ENCODE measurements at places on chromosomes 6 and 20.

- no peak for DNase-seq
These were observed 140.3 kb downstream of the DLL1 start for GRCh38 chr6:170150590-170150945.

DNA sequence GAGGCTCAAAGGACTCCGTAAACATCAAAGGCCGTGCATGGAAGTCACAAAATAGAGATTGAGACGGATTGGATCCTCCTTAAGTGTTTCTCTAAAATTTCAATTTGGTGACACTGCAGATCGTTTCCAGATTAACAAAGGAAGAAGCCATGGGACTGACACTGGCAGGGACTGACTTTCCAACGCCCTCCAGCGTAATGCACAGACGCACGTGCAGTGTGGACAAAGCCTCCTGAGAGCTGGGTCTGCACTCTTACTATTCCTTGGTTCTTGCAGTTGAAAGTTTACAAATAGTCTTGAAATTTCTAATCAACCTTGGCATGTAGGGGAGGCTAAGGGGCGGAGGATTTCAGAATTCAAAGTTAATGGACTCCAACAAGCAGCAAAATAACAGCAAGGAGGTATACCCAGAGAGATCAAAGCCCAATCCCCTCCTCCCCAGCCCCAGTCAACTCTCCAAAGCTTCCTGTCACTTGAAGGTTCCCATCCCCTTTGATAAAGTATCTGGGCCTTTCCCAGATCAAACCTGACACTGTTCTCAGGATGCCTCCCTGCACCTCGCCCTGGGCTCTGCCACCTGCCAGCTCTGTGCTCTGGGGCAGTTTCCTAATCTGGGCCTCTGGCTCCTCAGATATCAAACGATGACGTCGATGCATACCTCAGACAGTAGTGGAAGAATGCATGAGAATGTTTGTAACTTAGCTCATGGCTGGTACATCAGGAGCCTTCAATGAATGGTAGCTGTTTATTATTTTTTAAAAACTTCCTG is 106.5 kb upstream of the TRAF3IP2 start:
- no peak for DNase-seq

DNA sequence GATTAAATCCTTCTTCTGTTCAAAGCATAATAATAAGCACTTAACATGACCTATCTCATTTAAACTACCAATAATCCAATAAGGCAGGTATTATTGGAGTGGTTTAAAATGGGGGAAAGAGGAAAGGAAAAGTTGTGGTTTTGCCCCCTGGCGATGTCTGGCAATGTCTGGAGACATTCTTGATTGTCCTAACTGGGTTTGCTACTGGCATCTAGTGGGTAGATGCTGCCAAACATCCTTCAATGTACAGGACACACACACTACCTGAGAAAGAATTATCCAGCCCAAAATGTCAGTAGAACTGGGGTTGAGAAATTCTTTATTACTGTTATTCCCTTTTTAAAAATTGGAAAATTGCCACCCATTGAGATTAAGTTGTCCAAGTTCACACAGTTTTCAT is 25.2 kb upstream of the SRSF6 start:
- no peak for DNase-seq

DNA sequence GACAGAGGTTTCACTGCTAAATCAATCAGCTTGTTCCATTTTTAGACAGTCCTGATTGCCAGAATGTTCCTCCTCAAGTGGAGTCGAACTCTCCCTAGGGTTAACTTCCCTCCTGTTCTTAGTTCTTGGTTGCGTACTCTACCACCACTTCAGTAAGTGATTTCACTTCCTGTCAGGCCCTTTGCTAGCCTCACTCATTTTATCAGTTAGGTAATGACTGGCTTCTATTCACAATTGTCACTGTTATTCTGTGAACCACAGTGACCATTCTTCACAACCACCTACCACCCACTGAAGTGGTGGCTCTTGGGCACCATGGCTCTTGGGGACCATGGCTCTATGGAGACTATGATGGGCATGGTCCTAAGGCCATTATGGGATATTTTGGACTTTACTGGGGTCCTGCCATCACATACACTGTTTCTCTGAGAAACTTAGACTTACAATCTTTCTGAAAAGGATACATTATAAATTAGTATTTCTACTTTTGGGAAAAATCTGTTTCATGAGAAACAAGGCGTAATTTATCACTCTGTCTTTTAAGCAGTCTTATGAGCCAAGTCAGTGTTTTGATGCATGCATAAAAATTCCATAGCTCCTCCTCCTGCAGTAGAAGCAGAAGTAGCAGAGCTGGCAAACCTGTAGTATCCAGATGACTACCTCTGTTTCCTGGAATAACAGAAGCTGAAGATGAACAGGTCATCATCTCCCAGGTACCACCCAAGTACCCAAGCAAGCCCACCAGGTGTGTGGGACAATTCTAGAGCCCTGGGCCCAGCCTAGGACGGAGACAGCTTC is 66.3 kb downstream of the ATXN1 start:
- no peak for DNase-seq

DNA sequence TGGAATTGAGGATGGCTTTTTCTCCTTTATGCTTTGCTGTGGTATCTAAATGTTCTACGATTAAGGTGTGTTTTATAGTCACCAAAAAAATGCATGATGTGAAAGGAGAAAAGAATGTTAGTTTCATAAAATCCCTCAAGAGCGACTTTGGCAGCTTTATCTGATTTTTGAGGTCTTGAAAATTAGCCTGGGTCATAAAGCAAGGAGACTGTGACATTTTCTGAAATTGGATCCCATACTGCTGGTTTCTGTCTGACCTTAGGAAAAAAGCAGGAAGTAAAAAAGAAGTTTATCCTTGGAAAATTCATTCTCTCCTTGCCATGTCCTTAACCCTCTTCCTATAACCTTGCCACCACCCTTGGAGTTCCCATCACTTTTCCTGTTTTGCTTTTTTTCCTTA is 525.3 kb downstream of the CD83 start:
- DNase-seq: no peak

- DNase-seq: no peak
These were observed 99.2 kb downstream of the JPH2 start for GRCh38 chr20:44087857-44088120.

GRCh38 chr6:152811785-152812184 is 61.2 kb downstream of the VIP start:
- DNase-seq: no peak

GRCh38 chr6:150640556-150641209 is 41.0 kb downstream of the PLEKHG1 start:
- no peak for DNase-seq

GRCh38 chr20:61704661-61705060 is 361.0 kb downstream of the TAF4 start:
- DNase-seq: no peak

- DNase-seq: no peak
These were observed 955.9 kb upstream of the EYS start for GRCh38 chr6:66662721-66663507.

DNA sequence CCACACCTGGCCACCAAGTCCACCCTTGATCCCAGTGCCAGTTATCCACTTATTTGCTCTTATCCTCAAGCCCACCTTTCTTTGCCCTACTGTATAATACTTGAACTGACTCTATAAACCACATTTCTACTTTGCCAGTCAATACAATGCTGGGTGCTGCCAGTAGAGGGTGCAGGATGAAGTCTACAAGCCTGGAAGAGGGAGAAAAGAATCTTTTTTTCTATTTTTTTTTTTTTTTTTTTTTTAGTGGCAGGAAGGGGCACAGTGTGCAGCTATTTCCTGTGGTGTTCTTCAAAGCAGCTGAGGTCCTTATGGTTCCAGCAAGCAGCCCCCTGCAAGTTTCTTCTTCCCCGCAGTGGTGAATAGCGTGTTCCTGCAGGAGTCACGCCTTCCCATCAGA is 22.2 kb upstream of the GABRR1 start:
- DNase-seq: no peak

GRCh38 chr6:37479266-37479854 is 20.3 kb downstream of the CCDC167 start:
- no peak for DNase-seq

DNA sequence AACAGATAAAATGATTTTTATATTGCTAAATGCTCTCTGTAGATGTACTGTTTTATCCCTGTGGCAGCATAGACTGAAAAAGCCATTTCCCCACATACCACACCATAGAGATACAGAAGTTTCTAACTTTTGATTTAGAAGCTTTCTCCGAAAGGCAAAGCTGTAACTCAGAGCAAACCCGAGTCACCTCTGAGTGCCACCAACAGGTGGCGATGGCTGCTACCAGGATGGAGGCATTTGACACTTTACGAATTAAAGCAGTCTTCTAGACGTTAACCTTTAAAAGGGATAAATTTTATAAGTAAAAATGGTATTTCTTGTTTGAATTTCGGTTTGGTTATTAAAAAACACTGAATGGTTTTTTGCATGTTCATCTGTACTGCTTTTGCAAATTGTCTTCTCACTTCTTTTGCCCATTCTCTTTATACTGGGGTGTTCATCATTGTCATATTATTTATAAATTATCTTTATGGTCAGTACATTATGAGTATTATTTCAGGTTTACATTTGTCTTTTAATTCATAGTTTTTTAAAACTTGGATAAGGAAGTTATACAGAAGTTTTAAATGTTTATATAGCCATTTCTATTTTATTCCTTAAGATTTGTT is 201.0 kb upstream of the CEP162 start:
- no peak for DNase-seq

DNA sequence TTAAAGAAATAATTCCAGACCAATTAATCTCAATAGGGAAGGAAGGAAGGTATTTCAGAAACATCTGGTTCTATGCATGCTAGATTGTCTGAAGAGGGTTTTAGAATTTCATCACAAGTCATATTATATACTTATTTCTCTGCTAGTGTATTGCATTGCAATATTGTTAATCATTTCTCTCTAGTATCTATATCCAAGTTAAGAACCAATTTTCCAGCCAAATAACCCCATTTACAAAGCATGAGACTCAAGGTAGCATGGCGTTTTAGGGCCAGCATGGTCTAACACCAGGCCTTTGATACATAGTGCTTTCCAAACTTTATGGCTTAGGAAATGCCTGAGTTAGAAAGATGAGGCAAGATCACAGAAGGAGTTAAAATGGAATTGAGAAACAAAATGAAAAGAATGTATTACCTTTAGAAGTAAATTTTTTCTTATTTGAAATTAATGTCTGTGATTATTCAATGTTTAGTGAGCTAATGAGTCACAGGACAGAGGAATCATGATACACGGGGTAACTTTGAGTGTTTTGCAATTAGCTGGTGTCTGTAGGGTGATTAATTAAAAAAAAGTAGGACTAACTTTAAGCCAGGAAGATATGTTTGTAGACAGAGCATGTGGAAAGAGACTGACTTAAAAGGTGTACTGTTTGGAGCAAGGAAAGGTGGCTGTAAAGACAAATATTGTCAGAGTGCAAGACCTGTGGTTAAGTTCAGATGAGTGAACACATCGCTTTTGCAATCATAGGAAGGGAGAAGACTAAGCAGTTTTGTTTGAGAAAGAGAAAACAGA is 1006.2 kb upstream of the CITED2 start:
- DNase-seq: no peak

DNA sequence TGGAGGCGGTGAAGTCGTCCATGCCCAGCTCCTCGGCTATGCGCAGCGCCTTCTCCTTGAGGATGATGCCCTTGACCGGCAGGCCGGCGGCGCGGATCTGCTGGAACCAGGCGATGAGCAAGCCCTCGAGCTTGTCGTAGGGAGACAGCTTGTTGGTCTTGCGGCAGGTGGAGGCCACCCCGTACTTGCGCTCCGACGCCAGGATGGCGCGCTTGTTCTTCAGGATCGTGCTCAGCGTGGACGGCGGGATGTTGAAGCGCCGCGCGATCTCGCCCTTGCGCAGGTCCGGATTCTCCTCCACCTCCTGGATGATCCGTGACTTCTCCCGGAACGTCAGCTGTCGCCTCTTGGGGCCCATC is 435 bp downstream of the CENPB start:
- DNase-seq: no peak

GRCh38 chr6:143804835-143805239 is 38.3 kb upstream of the LTV1 start:
- DNase-seq: no peak

GRCh38 chr6:56490993-56491392 is 151.7 kb downstream of the DST start:
- DNase-seq: no peak

GRCh38 chr6:13013681-13014503 is 297.3 kb downstream of the PHACTR1 start:
- DNase-seq: no peak

- DNase-seq: no peak
These were observed 46.1 kb upstream of the ENPP5 start for GRCh38 chr6:46216879-46217278.

DNA sequence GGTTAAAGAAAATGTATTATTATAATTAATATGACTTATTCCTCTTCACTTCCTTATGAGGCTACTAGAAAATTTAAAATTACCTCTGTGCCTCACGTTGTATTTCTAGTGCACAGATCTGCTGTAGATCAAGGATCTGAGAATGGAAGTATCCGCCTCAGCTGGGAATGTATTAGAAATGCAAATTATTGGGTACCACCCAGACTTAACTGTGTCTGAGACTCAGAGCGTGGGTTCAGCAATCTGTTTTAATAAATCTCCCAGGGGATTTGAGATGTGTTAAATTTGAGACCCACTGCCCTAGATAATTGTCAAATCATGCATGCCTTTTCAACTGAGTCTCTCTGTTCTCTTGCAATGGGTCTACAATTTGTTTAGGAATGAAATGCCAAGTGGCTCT is 658.0 kb upstream of the NOX3 start:
- no peak for DNase-seq

GRCh38 chr6:38975621-38976049 is 72.9 kb upstream of the GLP1R start:
- no peak for DNase-seq

- no peak for DNase-seq
These were observed 104.1 kb downstream of the PRIM2 start for GRCh38 chr6:57421503-57421902.

- no peak for DNase-seq
These were observed 332.3 kb downstream of the BCKDHB start for GRCh38 chr6:80438772-80439171.

- no peak for DNase-seq
These were observed 406.1 kb upstream of the SOX4 start for GRCh38 chr6:21187485-21187884.

DNA sequence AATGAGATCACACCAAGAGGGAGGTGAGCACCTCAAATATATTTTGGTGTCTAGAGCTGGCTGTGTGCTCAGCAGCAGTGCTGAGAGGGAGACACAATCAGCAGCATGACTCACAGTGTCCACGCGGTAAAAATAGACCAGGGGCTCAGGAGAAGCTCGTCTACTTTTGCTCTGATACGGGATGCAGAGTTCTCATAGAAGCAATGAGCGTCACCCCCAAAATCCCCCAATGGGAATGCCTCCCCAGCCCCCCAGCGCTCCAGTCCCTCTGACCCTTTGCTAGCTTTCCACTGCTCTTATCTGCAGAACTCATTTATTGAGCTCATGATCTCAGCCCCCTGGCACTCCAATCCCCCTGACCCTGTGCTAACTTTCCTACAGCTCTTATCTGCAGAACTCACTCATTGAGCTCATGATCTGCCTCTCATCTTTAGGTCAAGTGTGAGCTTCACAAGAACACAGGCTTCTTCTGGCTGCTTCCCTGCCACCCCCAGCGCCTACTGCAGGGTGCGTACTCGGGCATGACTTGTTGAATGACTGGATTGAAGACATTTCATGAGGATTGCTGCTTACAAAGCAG is 34.0 kb downstream of the SYNDIG1 start:
- DNase-seq: no peak
